ENCODE measurements at places on chromosomes 2 and 18. TPM values are rescaled to one million over a fixed set of nuclear protein-coding genes. Genes with fewer than 3 reads are reported as not detected.

- DNase-seq: no peak
These were observed 45.8 kb upstream of the OTOS start for GRCh38 chr2:240186191-240186725.

- DNase-seq: no peak
These were observed 20.4 kb upstream of the IL1R1 start for GRCh38 chr2:102122115-102122514.

- DNase-seq: no peak
These were observed 160.7 kb downstream of the DTNB start for GRCh38 chr2:25512707-25513106.

DNA sequence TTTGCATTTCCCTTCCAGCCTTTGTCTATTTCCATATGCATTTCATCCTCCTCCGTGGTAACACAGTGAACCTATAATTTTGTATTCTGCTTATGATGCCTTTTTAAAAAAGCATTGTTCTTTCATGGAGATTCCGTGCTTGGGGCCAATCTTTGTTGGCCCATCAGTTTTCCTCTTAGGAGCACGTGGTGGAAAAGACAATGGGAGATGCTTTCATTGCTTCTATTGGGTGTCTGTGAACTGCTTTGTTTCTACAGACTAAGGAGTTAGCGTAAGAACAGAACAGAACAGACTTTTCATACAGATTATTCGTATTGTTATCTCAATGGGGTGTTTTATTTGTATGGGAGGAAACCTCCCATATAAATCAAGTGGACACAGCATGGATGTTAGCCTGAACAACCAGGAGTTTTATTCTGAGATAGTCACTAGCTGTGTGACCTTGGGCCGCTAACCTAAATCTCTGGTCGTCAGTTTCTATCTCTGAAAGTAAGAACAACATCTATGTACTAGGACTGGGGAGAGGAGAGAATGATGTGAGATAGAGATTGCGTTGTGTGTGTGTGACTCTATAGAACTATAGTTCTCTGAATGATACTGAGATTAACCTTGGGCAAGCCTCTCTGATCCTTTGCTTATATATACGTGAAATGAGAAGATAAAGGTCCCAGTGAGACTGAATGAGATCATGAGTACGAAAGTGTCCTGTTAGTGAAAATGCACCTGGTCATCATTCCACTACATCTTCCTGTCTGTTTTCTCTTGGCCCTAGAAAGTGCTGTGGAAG, 22.9 kb upstream of the YWHAQ start:
- DNase-seq: no peak

Gene FOXD4L1
- not detected for total RNA-seq
